ENCODE measurements at places on chromosomes 7 and 10.
A peak's percentile ranks its signal among the peaks of the same experiment; 100 is the strongest.

GRCh38 chr10:3467052-3467951 lies 294.7 kb upstream of the PITRM1 start:
- DNase-seq, result no peak

DNA sequence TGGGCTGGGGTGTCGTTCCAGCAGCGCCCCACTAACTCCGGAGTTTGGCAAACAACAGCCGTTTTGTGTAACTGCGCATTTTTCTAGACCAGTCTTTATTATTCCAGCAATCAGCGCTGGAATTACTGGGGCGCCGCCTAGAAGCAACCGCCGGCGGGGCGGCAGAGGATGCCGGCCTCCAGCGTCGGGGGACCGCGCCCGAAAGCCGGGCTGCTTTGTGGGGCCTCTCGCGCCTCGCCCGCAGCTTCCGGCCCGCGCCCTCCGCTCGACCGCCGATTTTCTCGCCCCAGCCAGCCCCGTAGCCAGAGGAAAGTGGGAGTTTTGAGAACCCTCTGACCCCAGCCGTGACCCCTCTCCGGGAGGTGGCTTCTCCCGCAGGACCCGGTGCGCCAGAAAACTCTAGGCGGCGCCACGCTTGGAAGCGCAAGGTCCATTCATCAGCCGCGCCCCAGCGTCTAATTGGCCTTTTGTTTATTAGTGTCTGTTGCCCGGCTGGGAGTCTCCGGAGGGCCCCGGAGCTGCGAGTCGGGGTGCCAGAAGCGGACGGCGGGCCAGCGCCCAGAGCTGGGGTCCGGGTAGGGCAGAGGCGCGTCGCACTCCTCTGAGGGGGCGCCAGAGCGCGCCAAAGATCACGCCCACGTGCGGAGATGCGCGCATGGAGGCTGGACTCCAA lies 10.7 kb downstream of the EMX2 start:
- DNase-seq, result no peak

- DNase-seq, result no peak
Observed at GRCh38 chr7:70143075-70144044, 545.1 kb downstream of the AUTS2 start.

- no peak for DNase-seq
Observed at GRCh38 chr10:87868277-87868676, 4.9 kb downstream of the PTEN start.

- DNase-seq, result no peak
Observed at GRCh38 chr7:90246171-90246570, 1.2 kb downstream of the CFAP69 start.

- DNase-seq, result no peak
Observed at GRCh38 chr10:131579251-131580071, 267.9 kb upstream of the TCERG1L start.

GRCh38 chr7:123941391-123942180 lies 16.5 kb downstream of the SPAM1 start:
- no peak for DNase-seq

DNA sequence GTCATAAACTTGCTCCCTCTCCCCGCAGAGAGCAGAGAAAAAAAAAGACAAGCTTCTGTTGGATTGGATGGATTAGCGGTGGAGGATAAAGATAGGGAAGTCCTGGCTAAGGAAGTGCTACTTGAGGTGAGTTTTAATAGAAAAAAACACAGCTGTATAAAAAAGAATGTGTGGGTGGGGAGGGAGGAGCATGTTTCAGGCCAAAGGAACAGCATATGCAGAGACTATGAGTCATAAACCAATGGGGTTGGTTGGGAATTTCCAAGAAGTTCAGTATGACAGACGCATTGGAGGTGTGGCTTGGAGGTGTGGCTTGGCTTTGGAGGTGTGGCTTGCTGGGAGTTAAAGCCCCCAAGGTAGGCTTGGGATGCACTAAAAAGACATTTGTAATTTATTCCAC lies 103.0 kb upstream of the LSM8 start:
- DNase-seq, result no peak

GRCh38 chr7:15015545-15016314 lies 113.2 kb upstream of the DGKB start:
- no peak for DNase-seq

DNA sequence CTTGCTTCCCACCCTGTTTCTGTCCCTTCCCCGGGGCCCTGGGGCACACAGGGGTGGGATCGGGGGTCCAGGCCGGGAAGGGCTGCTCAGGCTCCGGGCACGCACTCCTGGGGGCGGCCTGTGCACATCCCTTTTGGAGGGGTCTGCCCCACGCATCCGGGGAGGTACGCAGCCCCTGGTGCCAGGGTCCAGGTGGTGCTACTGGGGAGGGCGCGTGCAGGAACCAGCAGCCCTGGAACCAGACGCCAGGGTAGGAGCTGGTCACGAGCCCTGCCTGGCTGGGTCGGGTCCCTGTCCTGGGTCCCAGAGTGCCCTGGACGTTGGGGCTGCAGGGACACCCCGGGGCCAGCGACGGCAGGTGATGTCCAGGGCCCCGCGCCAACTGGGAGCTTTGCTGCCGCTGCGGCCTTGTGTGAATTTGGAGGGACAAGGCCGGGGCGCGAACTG lies 53.4 kb downstream of the GLRX3 start:
- no peak for DNase-seq

DNA sequence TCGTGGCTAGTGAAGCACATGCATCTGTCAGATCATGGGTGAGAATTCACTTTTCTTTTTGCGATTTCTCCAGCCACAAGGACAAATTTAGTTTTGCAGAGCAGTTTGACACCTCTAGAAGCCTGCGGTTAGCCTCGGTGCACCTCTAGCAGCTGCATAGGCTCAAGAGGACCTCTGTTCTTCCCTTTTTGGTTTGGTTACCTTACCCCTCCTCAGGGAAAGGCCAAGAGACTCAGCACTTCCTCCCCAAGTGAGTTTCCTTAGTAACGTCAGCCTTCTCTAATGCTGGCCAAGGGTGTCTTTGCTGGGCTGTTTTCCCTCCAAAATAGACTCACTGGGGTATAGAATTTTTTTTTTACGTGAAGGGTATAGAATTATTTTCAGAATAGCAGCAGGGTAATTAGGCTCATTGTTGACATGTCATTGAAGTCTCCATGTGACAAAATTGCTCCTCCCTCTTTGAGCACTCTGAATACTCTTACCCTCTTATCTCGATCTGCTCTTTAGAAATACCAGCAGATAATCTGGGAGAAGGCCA lies 97.8 kb downstream of the AUTS2 start:
- DNase-seq, result peak; percentile 72

DNA sequence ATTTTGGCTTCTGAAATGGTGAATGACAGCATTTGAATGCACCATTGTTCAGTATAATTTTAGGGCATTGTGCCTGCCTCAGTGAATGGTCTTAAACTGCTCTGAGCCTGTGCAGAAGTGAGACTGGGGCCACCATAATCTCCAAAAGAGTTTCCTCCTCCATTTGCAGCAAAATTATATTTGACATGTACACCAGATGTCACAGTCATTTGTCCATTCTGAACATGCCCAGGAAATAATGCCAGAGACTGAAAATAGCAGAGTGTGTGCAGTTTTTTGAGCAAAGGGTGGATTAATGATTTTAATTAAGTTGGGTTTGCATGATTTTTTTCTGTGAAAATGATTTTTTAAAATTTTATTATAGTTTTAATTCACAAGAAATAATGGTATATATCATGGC lies 26.4 kb upstream of the SLC35B4 start:
- DNase-seq, result no peak

GRCh38 chr7:15586266-15586665 lies 24.5 kb upstream of the AGMO start:
- no peak for DNase-seq

- no peak for DNase-seq
Observed at GRCh38 chr7:112996331-112996871, 90.2 kb downstream of the GPR85 start.

GRCh38 chr10:76453997-76454396 lies 1022.6 kb downstream of the LRMDA start:
- DNase-seq, result no peak

GRCh38 chr10:93495654-93496321 lies 624 bp upstream of the CEP55 start:
- no peak for DNase-seq

- DNase-seq, result no peak
Observed at GRCh38 chr7:1733206-1733907, 63.3 kb downstream of the ELFN1 start.

GRCh38 chr10:91462423-91462822 lies 52.3 kb downstream of the HECTD2 start:
- no peak for DNase-seq

DNA sequence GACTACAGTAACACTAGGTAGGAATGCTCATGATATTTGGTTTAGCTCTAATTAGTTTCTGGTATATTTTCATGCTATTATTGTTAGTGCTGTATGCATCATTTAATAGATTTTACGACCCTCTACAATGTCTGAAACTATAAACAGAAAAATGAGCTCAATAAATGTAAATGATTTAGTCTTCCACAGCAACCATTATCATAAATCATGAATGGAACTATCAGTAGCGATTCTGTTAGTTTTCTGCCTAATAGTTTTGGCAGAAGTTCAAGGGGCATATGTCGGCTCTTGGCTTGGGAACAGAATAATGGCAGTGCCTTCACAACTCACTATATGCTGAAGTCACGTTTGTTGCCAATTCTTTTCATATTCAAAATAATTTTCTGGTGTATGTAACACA lies 494.8 kb downstream of the PARD3 start:
- DNase-seq, result no peak

DNA sequence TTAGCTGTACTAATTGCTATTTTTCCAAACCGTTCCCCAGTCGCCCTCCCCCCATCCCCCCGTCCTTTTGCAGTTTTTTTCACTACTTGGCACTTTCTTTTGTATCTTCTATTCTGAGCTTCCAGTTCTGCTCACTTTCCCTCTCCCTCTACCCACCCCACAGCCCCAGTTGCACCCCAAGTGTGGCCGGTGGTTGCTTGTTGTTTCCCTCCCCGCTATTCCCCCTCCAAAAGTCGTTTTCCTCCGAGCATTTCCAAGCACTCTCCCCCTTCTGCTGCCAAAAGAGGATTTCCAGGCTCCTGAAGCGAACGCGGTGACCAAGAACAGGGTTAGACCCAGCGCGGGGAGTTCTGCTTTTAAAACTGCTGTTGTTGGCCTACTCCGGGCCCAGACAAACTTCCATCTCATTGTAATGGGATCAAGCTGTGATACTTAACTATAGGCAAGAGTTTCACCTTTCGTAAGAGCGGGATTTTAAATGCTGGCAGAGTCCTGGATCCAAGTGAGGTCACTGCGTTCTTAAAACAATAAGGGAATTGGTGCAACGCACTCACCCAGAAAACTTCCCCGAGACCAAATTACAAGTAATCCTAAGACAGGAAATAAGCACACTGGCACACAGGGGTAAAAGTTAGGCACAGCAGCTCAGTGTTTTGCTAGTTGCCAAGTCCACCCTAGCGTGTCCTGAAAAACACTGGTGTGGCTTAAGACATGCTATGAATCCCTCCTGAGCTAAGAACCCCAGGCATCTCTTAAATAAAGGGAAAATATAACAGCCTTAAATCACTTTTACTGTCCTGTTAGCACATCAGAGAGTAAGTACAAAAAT lies 1.5 kb upstream of the RGS10 start:
- DNase-seq, result no peak

DNA sequence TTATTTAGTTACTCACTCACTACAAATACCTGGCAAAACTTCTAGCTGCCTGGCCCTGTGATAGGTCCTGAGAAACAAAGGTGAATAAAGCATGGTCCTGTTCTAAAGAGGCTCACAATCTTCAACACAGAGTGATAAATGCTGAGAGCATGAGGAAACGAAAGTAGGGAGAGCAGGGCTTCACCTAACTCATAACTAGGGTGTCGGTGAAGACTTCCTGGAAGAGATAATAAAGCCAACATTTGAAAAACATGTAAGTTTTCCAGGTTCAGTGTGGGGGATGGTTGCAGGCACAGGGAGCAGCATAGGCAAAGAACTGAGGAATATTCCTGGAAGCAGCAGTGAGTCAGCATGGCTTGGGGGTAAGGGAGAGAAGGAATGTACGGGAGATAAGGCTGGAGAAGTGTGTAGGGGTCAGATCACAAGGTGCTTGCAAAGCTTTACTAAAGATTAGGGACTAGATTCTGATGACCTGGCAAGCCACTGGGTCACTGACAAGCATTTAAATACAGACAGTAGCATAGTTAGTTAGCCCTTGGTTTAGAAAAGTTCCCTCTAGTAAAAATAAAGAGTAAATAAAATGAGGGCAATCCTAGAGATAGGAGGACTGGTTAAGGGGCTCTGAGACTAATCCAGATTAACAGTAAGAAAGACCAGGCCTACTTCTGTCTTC lies 5.1 kb downstream of the KEL start:
- DNase-seq, result no peak

DNA sequence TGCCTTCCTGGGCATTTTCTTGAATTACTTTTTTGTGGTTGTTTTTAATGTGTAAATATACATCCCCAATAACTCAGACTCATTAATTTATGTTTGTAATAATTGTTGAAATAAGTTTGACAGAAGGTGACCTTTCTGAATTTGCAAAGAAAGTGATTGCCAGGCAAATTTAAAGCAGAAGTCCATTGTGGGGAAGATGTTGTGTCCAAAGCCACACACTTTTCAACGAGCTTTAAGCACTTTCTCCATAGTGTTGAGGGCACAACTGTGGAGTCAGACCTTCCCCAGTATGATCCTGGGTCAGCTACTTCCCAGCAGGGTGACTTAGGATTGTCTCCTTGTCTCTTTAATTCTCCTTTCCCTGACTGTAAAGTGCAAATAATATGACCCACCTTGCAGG lies 52.5 kb downstream of the PTPRE start:
- DNase-seq, result no peak

GRCh38 chr7:77831481-77831880 lies 32.9 kb downstream of the PHTF2 start:
- no peak for DNase-seq

GRCh38 chr7:51000956-51001355 lies 218.3 kb upstream of the GRB10 start:
- no peak for DNase-seq

DNA sequence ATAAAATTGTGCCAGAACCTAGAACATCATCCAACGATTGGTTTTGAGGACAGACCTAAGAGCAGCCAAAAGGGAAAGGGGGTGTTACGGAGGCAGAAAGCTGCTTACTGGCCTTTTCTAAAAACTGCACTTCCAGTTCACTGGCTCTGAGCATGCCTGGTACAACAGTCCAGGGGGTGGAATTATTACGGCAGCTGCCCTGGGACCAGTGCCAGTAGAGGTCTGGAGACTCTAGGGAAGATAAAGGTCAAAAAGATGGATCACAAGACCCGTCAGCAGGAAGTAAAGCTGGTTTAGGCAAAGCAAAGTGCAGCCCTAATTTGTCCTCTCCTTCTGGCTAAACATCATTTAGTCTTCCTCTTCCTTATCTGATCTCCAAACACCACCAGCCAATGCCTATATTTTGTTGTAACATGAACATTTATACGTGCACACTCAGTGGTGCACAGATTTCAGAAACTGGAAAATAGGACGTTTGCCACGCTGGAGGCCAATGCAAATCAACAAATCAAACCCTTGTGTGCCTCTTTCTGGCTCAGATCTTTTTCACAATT lies 216.4 kb upstream of the DPP6 start:
- DNase-seq, result no peak

DNA sequence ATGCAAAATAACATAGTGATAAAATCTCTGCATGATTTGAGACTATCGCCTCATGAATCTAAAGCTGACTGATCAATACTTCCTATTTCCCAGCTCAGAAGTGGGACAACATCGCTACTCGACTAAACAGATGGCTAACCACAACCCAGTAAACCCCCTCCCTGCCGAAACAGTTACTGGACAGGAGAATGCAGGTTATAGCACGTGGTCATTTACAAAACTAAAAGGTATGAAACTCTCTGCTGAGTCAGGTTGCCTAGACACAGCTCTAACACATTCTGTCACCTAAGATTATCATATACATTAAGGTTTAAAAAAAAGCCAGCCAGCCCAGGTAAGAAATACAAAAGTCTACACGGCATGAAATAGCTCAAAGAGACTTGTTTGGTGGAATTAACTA lies 64.0 kb downstream of the CTBP2 start:
- DNase-seq, result no peak

- DNase-seq, result no peak
Observed at GRCh38 chr10:133445751-133446708, 7.7 kb upstream of the SCART1 start.

Measured in GDM1 (cell line).